NCI-H1092 treated with DMSO at 0.1 percent for 48 hours (cell line): ENCODE measurements at places on chromosomes 1 and 21.

DNA sequence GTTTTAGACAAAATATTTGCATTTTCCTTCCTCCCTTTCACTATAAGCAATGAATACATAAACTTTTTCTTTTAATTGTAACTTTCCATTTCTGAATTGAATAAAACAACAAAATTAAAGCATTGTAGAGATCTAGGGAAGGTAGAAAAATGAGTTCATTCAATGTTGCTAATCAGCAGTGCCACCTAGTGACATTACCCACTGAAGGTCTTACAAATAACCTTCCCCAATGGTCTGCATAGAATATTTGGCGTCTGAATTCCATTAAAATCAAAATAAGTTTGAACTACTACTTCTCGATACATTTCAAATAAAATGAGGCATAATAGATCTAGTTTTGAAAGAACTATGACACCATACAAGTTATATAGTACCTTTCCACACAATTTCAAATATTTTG is 19.6 kb downstream of the FH start:
- peak; percentile 39 for DNase-seq

- no peak for DNase-seq
These were observed 266.3 kb downstream of the RHOU start for GRCh38 chr1:229001467-229002011.

DNA sequence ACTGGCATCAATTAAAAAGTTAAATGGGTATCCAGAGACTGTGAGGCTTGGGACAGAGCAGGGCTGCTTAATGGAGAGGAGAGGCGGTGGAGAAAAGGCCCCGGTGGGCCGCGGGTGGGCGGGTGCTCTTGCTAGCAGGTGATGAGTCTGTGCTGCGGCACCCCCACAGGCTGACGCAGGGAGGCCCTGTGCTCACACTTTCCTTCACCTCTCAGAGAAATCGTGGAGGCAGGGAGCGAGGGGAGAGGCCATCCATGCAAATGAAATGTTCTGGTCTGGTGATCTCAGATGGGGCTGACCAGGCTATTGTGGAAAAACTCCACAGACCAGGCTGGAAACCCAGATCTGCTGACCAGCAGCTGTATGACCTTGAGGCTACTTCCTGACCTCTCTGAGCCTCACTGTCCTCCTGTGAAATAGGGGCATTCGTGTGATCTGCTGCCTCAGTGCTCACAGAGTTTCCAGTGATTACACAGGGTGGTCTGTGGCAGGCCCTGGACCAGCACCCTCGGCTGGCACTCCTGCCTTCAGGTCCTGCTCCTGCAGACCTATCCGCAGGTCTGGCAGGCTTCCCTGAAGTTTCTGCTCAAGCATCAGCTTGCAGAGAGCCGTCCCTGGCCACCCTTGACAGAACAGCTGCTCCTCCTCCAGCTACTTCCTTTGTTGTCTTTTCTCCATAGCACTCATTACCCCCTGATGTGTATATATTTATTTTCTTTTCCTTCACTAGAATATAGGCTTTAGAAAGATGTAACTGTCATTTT is 89.2 kb downstream of the BEND5 start:
- no peak for DNase-seq

GRCh38 chr21:38474124-38474523 is 24.2 kb downstream of the ERG start:
- no peak for DNase-seq

- no peak for DNase-seq
These were observed 19.0 kb downstream of the GNG12 start for GRCh38 chr1:67814121-67814772.

GRCh38 chr21:32353002-32353711 is 39.7 kb downstream of the URB1 start:
- DNase-seq, result no peak

- no peak for DNase-seq
These were observed 39.1 kb upstream of the LRP8 start for GRCh38 chr1:53366901-53367502.

GRCh38 chr1:117851687-117852086 is 77.7 kb downstream of the GDAP2 start:
- no peak for DNase-seq

DNA sequence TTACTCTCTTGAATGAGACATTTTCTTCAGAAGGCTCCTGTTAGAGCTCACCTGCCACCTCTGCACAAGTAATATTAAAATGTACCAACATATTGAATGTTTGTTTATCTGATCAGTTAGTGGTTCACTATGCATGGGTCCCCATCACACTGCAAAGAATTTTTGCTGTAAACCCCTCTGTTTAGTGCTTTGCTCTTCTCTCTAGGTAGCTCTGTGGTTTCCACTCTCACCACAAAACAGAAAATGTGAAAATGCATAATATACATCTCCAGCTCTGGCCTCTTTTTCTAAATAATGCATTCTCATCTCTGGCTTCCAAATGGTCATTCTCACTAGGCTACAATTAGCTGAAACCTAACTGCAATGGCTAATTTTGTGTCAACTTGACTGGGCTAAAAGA is 176.7 kb downstream of the TRIM33 start:
- no peak for DNase-seq

DNA sequence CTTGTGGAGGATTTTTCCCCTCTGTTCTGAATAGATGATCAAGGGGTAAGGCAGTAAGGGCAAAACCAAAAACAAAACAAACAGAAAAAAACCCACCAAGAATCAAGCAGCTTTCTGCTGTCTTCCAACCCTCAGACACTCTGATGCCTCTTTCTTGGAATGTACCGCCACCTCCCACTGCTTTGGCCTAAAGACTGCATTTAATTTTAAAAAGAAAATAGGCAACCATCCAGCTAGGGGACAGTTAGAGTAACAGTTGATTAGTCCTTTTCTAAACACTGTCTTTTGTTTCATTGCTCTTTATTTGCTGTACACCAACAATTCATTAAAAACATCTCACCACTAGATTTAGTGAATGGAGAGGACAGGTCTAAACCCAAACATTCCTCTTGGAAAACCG is 21.5 kb downstream of the WLS start:
- no peak for DNase-seq

GRCh38 chr1:100769906-100770646 is 50.5 kb downstream of the VCAM1 start:
- DNase-seq, result no peak

- no peak for DNase-seq
These were observed 8.8 kb downstream of the KAZN start for GRCh38 chr1:14607295-14607694.

GRCh38 chr1:46503421-46503820 is 13.8 kb downstream of the DMBX1 start:
- DNase-seq, result no peak

GRCh38 chr1:67313934-67314671 is 6.4 kb downstream of the IL12RB2 start:
- DNase-seq, result no peak

- DNase-seq, result no peak
These were observed 32.5 kb upstream of the ASPM start for GRCh38 chr1:197178998-197179397.

GRCh38 chr1:231632119-231632518 is 5.5 kb downstream of the DISC1 start:
- no peak for DNase-seq

- DNase-seq, result no peak
These were observed 134.2 kb downstream of the GRIK3 start for GRCh38 chr1:36900128-36900527.

- DNase-seq, result no peak
These were observed 32.5 kb downstream of the OLFML3 start for GRCh38 chr1:114011796-114012195.

- no peak for DNase-seq
These were observed 61.5 kb upstream of the WLS start for GRCh38 chr1:68293609-68294366.

GRCh38 chr21:33451634-33452071 is 28.1 kb downstream of the TMEM50B start:
- DNase-seq, result no peak

DNA sequence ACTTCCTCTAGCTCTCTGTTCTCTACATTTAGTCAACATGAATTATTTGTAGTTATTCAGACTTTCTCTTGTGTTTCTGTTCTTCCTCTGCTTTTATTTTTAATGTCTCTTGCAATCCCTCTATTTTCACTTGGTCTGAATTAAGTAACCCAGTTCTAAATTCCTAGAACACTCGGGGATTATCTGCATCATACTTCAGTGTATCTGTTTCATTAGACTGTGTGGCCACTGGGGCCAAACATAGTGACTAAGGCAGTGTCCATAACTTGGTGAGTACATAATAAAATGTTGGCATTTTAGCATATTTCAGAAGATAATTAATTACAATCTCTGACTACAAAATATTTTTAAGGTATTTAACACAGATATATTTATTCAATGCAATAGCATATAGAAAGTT is 1087.2 kb upstream of the B3GALT2 start:
- DNase-seq, result no peak

- no peak for DNase-seq
These were observed 273.1 kb downstream of the DPYD start for GRCh38 chr1:97647776-97648175.

- DNase-seq, result no peak
These were observed 8.4 kb upstream of the SPATA1 start for GRCh38 chr1:84497631-84498275.

DNA sequence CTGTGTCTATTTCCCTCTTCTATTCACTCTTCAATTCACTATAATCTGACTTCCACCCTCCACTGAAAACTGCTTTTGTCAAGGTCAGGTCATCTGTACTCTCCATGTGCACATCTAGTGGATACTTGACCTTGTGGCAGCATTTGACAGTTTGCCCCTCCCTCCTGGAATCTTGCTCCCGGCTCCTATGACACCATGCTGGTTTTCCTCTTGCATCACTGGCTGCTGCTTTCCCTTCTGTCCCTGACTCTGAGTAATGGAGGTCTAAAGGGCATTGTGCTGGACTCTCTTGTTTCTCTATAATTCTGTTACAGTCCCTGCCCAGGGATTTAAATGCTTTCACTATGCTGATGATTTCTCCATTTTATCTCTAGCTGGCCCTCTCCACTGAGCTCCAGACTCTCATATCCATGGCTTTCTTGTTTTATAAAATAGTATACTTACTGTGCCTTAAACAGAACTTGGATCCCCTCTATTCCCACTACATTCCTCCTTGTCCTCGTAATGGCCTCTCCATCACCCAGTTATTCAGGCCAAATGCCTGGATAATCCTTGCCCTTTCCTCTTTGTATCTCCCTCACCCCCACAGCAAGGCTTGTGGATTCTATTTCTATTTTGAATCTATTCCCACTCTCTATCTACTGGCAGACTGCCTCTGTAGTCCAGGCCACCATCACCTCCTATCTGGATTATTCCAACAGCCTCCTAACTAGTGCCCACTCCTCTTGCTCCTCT is 36.8 kb upstream of the PODN start:
- no peak for DNase-seq

GRCh38 chr1:118659646-118660045 is 328.5 kb downstream of the TBX15 start:
- no peak for DNase-seq

- DNase-seq, result no peak
These were observed 8.7 kb downstream of the NFASC start for GRCh38 chr1:204879351-204879750.

GRCh38 chr21:16079830-16080229 is 350.0 kb downstream of the USP25 start:
- DNase-seq, result no peak

- peak; percentile 88 for DNase-seq
These were observed 54.3 kb upstream of the EPHA8 start for GRCh38 chr1:22508991-22509390.

GRCh38 chr1:110272045-110272444 is 61.9 kb downstream of the KCNC4 start:
- DNase-seq, result no peak

- DNase-seq, result peak; percentile 67
These were observed at the start of gene PHLDA3 for GRCh38 chr1:201468844-201469644. TSS of gene PHLDA3 (minus strand) at chr1:201469188. CDS start at chr1:201468786, 402 bp downstream.

DNA sequence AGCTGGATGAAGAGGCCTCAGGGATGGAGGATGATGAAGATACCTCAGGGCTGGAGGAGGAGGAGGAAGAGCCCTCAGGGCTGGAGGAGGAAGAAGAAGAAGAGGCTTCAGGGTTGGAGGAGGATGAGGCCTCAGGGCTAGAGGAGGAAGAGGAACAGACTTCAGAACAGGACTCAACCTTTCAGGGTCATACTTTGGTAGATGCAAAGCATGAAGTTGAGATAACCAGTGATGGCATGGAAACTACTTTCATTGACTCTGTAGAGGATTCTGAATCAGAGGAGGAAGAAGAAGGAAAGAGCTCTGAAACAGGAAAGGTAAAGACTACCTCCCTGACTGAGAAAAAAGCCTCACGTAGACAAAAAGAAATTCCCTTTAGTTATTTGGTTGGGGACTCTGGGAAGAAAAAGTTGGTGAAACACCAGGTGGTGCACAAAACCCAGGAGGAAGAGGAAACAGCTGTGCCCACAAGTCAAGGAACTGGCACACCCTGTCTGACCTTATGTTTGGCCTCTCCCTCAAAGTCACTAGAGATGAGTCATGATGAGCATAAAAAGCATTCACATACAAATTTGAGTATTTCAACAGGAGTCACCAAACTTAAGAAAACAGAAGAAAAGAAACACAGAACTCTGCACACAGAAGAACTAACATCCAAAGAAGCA is 15.4 kb downstream of the L1TD1 start:
- DNase-seq, result no peak

DNA sequence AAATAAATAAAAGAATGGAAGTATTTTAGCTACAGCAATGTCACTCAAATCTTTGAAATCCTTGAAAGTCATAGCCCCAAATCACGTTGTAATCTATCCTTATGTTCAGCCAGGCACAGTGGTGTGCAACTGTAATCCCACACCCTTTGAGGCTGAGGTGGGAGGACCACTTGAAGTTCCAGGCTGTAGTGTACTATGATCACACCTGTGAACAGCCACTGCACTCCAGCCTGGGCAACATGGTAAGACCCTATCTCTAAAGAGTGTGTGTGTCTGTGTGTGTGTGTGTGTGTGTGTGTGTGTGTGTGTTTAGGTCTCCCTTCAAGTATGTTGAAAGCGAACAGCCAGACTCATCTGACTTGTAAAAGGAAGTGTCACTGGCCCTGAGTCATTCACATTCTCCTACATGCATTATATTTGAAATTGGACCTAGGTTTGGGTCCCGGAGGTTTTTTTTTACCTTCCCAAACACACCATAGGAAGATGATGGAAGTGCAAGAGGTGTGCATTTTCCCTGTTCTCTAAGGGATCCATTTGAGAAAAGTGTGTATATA is 50.1 kb downstream of the ZNF281 start:
- DNase-seq, result no peak

DNA sequence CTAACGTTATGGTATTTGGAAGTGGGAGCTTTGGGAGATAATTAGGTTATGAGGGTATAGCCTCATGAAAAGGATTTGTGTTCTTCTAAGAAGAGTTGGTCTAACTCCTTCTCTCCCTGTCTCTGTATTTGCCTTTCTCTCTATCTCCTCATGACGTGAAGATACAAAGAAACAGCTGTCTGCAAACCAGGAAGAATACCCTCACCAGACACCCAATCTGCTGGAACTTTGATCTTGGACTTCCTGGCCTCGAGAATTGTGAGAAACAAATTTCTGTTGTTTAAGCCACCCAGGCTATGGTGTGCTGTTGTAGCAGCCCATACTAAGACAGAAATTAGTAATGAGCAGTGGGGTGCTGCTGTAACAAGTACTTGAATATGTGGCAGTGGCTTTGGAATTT is 16.1 kb downstream of the C1orf141 start:
- DNase-seq, result no peak
